Stimulated activated CD4-positive, alpha-beta T cell treated with anti-CD3 and anti-CD28 coated beads, Interleukin-2, amount 100 ng/mL, for 4 hours (primary cell): ENCODE measurements at places on chromosomes 16 and 17.

DNA sequence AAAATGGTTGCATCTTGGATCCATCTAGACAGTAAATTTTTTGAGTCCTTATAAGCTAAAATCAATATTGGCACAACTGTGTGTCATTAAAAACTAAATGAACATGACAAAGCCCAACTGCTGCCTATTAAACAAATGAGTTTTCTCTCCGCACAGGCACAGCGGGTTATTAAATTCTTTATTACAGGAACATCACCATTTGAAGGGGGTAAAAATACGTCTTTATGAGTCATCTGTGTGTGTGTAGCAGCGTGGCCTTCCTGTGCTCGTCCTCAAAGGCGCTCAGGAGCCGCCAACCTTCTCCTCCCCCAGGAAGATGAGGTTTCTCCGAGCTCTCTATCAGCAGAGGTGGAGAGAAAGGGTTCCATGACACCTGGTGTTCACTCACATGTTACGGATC, 62.6 kb upstream of the SDK2 start:
- DNase-seq, result no peak

DNA sequence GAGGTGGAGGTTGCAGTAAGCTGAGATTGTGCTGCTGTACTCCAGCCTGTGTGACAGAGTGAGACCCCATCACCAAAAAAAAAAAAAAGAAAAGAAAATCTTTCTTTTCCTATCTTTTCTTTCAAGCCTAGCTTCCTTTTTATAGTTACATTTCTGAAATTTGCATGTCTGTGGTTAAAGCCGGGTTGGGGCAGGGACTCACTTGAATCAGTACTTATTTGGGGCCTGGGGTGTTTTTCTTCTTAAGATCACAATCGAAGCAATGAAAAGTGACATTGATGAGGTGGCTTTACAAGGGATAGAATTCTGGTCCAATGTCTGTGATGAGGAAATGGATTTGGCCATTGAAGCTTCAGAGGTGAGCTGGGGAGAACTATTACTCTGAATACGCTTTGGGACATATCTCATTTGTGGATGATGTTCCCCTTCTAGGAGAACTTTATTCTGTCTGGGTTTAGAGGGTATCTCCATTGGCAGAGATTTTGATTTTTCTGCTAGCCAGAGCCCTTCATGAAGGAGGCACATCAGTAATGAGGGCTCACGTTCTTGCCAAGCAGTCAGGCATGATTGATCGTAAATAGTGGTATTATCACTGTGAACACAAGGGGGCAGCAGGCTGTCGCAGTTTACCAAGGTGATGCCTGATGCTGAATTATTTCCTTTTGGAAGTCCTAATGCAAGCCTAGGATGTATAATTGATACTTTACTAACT, 14.3 kb downstream of the KPNB1 start:
- peak; percentile 50 for DNase-seq

GRCh38 chr16:57688987-57689761, 5.4 kb upstream of the DRC7 start:
- DNase-seq, result no peak

- DNase-seq, result no peak
Observed at GRCh38 chr17:6711081-6711674, 2.0 kb downstream of the SLC13A5 start.
